Glomerular endothelial cell (primary cell): ENCODE measurements at places on chromosomes 6 and 20. TPM values are rescaled to one million over a fixed set of nuclear protein-coding genes. Genes with fewer than 3 reads are reported as not detected.

- no peak for DNase-seq
Measured at GRCh38 chr20:1371202-1371782, 21.6 kb downstream of the FKBP1A start.

GRCh38 chr20:1619861-1620444 lies at the start of gene SIRPB1:
SIRPB1 (minus strand) TSS chr20:1620009; CDS start chr20:1619944, 65 bp downstream.
- DNase-seq: no peak

DNA sequence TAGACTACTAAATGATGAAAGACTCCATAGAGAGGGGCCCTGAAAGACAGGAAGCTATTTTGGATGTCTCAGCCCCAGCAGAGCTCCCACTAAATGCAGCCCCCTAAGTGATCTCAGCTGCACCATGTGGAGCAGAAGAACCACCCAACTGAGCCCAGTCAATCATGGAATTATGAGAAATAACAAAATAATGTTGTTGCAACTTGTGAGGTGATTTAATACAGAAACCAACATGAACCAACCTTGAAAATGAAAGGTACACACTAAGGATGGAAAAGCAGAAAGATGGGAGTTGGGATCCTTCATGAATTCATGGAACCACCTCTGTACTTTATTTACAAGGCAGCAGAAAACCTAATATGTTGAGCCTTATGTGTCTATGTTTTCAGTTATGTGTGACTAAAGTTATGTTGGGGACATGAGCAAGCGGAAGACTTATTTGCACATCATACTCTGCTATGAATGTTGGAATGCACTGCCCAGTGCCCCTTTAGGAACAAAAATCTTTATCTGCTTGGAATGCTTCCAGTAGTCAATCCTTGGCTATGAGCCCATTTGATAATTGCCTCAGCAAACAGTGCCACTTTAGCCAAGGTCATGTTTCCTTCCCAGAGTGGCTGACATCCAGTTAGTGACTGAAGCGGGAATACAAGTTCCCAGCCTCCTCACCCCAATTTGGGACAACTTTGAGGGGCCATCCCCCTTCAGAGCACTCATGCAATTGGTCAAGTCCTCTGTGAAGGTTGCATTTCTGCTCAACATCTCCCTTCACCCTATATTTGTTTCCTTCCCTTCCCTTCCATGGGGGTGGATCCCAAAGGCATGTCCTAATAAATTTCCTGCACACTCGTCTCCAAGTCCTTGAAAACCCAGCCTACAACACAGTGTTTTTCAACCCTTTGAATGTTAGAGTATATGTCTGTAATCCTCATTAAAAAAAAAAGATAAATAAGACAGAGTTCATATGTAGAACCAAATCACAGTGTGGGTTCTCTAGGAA lies 18.4 kb downstream of the TP53RK start:
- no peak for DNase-seq

DNA sequence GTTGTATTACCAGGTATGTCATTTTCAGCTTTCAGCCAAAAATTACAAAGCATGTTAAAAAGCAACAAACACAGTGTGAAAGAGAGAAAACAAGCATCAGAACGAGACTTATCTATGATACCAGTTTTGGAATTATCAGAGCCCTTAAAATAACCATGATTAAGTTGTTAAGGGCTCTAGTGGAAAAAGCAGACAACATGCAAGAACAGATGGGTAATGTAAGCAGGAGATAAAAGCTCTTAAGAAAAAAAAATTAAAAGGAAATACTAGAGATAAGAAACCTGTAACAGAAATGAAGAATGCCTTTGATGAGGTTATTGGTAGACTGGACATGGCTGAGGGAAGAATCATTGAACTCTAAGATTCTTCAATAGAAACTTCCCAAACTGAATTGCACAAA lies 127.5 kb upstream of the SCGN start:
- no peak for DNase-seq

DNA sequence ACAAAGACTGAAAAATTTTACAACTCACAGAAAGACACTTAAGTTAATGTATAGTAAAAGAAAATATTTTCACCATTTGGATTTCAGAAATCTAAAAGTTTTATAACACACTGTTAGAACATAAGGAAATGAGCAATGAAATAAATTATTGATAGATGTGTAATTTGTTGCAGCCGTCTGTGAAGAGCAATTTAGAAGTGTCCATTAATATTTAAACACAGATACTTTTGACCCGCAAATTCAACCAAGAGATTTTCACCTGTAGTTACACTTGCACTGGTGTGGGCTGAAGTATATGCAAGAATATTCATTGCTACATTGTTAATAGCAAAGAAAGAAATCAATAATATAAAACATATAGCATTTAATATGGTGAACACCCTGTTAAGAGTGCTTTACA lies 14.6 kb upstream of the SLC17A3 start:
- no peak for DNase-seq

GRCh38 chr6:170152124-170152926 lies 138.6 kb downstream of the DLL1 start:
- DNase-seq: peak; percentile 44

GRCh38 chr6:28901831-28902230 lies 22.0 kb downstream of the TRIM27 start:
- DNase-seq: no peak

- DNase-seq: no peak
Measured at GRCh38 chr20:36850759-36851158, 25.2 kb upstream of the TLDC2 start.

ESF1 gene
- 7.7 and 10.9 TPM in 2 replicates for total RNA-seq
